ENCODE measurements at places on chromosomes 6 and 20.

DNA sequence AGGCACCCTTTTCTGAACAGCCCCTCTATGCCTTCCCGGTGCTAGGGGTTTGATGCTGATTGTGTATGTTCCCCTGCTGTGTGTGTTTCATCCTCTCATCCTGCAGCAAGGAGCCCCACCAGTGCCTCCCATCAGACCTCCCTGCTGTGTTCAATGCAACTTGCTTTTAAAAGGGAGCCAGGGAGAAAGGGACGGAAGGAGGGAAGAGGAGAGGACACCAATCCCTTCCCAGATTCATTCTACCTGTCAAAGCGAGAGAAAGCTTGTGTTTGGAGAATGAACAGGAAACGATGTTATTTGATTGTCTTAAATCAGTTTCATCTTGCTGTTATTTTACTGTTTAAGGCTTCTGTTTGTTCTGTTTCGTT, 259.2 kb downstream of the ADGB start:
- peaks cover 10% of the 10 kb centered on the region for H3K4me1 ChIP-seq
- no peaks in the 10 kb centered on the region for H3K27me3 ChIP-seq
- H3K4me3 ChIP-seq, result no peak overlapping the region
- DNase-seq, result no peak
- peak overlapping the region; percentile 85 for H3K27ac ChIP-seq

DNA sequence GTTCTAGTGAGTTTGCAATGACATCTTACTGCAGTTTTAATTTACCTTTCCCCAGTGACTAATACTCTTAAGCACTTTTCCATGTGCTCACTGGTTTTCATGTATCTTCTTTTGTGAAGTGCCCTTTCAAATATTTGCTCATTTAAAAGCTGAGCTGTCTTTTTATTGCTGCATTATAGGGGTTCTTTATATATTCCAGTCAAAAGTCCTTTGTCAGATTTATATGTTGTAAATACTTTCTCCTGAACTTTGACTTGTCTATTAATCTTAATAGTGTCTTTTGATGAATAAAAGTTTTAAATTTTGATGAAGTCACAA, 50.2 kb upstream of the ELOVL5 start:
- no peak overlapping the region for H3K4me3 ChIP-seq
- H3K4me1 ChIP-seq, result no peaks in the 10 kb centered on the region
- no peak overlapping the region for H3K27ac ChIP-seq
- H3K27me3 ChIP-seq, result no peaks in the 10 kb centered on the region
- no peaks in the 10 kb centered on the region for H3K36me3 ChIP-seq

DNA sequence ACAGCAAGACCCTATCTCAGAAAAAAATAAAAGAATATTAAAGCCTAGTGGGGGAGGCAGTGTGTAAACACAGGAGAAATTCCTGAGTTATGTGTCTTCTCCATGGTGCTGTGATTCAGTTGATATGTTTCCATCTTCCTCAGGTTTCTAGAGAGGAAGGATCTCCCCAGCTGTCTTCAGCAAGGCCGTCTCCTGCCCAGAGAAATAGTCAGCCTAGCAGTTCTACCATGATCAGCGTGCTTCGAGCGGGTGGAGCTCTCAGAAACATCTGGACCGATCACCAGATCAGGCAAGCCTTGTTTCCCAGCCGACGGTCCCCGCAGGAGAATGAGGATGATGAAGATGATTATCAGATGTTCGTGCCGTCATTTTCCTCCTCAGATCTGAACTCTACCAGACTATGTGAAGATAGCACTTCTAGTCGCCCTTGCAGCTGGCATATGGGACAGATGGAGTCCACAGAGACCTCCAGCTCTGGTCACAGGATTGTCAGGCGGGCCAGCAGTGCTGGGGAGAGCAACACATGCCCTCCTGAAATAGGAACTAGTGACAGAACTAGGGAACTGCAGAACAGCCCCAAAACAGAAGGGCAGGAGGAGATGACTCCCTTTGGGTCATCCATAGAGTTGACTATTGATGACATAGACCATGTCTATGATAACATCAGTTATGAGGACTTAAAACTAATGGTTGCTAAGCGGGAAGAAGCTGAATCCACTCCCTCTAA, 34.9 kb upstream of the MTHFD1L start:
- no peaks in the 10 kb centered on the region for H3K36me3 ChIP-seq
- no peak overlapping the region for H3K4me3 ChIP-seq
- H3K4me1 ChIP-seq, result no peaks in the 10 kb centered on the region
- no peaks in the 10 kb centered on the region for H3K27me3 ChIP-seq
- no peak overlapping the region for H3K27ac ChIP-seq

GRCh38 chr6:4350567-4351519, 215.5 kb upstream of the ECI2 start:
- H3K27me3 ChIP-seq, result no peaks in the 10 kb centered on the region
- H3K27ac ChIP-seq, result peak overlapping the region; percentile 72
- no peaks in the 10 kb centered on the region for H3K36me3 ChIP-seq
- peak; percentile 55 for DNase-seq

DNA sequence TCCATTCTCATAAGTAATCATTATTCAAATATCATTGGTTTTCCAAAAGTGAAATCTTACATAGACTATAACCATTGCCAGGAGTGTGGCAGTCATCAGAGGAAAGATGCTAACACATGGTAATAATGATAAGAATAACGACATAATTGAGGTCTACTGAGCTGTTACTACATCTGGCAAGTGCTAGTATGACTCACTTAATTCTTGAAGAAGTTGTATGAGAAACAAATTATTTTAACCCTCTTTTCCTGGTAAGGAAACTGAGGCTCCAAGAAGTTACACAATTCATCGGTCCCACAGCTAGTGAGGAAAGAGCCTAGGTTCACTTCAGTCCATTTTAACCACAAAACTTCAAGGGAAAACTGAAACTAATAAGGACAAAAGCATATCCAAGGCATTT, 335.6 kb upstream of the BTBD3 start:
- no peaks in the 10 kb centered on the region for H3K27me3 ChIP-seq
- no peaks in the 10 kb centered on the region for H3K4me1 ChIP-seq
- H3K27ac ChIP-seq, result no peak overlapping the region
- peak; percentile 22 for DNase-seq
- H3K4me3 ChIP-seq, result no peak overlapping the region
- H3K36me3 ChIP-seq, result no peaks in the 10 kb centered on the region

DNA sequence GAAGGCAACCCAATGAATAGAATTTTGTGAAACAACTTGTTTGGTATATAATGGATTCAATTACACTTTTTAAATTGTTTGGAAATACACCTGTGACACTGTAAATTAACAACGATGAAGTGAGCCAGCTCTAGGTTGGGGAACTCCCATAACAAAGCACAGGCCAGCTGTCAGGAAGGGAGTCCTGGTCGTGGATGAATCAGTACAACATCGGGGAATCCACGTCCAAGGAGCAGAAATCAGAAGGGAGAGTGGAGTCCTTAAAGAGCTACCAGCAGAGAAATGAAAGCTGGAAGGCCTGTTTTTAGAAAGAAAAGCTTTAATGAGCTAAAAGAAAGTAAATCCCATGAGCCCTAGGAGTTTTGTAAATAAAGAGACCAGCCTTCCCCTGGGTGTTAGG, 223.1 kb upstream of the SLC35B3 start:
- no peak for DNase-seq
- H3K36me3 ChIP-seq, result no peaks in the 10 kb centered on the region
- no peak overlapping the region for H3K4me3 ChIP-seq
- H3K4me1 ChIP-seq, result no peaks in the 10 kb centered on the region
- H3K27me3 ChIP-seq, result no peaks in the 10 kb centered on the region
- H3K27ac ChIP-seq, result no peak overlapping the region

- no peak overlapping the region for H3K27ac ChIP-seq
- H3K36me3 ChIP-seq, result no peaks in the 10 kb centered on the region
- H3K4me1 ChIP-seq, result no peaks in the 10 kb centered on the region
Observed at GRCh38 chr6:40308533-40309306, 278.4 kb downstream of the LRFN2 start.

- no peaks in the 10 kb centered on the region for H3K27me3 ChIP-seq
- no peak overlapping the region for H3K4me3 ChIP-seq
- H3K27ac ChIP-seq, result no peak overlapping the region
- no peak for DNase-seq
Observed at GRCh38 chr6:3094815-3095214, 23.7 kb upstream of the BPHL start.

GRCh38 chr20:10654630-10655029, 19.2 kb downstream of the JAG1 start:
- DNase-seq, result no peak
- peaks cover 5% of the 10 kb centered on the region for H3K36me3 ChIP-seq
- H3K27me3 ChIP-seq, result no peaks in the 10 kb centered on the region
- H3K27ac ChIP-seq, result no peak overlapping the region

GRCh38 chr6:107847844-107848802, 24.0 kb upstream of the SCML4 start:
- H3K4me1 ChIP-seq, result peaks cover 2% of the 10 kb centered on the region
- no peak overlapping the region for H3K27ac ChIP-seq
- H3K36me3 ChIP-seq, result no peaks in the 10 kb centered on the region
- peak; percentile 71 for DNase-seq
- peaks cover 7% of the 10 kb centered on the region for H3K27me3 ChIP-seq

DNA sequence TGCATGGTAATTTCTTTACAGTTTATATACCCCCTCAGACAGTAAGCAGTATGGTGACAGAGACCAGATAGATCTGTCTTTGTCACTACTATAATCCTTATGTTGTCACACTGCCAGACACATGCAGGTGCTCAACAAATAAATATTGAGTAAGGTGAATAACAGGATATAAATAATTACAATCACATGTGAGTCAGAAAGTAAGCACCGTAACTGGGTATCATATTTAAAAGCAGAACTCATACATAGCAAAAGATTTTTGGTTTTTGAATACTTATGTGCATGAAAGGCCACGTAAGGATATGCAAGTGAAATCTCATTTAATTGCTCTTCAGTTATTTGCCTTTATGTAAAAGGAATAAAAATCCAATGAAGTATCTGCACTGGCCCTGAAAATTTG, 17.4 kb downstream of the CNBD2 start:
- H3K36me3 ChIP-seq, result no peaks in the 10 kb centered on the region
- H3K4me3 ChIP-seq, result no peak overlapping the region
- H3K4me1 ChIP-seq, result no peaks in the 10 kb centered on the region
- no peaks in the 10 kb centered on the region for H3K27me3 ChIP-seq

DNA sequence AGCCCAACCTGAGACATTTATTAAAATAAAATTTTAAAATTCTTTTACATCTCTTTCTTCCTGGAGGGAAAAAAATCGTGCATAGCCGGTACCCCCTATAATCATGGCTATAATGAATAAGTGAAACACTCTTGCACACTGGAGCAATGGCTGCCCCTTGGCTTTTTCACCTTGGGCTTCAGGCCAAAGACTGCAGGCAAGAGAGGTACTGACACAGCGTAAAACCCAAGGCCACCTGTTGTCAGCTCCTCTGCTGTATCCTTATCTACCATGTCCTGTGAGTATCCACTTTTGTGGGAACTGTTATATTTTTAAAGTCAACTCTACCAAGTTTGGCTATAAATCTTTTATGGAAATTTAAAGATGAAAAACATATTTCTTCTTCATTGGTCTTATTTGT, 23.0 kb upstream of the LY86 start:
- no peak for DNase-seq
- H3K4me3 ChIP-seq, result no peak overlapping the region
- H3K27me3 ChIP-seq, result no peaks in the 10 kb centered on the region
- H3K4me1 ChIP-seq, result no peaks in the 10 kb centered on the region

DNA sequence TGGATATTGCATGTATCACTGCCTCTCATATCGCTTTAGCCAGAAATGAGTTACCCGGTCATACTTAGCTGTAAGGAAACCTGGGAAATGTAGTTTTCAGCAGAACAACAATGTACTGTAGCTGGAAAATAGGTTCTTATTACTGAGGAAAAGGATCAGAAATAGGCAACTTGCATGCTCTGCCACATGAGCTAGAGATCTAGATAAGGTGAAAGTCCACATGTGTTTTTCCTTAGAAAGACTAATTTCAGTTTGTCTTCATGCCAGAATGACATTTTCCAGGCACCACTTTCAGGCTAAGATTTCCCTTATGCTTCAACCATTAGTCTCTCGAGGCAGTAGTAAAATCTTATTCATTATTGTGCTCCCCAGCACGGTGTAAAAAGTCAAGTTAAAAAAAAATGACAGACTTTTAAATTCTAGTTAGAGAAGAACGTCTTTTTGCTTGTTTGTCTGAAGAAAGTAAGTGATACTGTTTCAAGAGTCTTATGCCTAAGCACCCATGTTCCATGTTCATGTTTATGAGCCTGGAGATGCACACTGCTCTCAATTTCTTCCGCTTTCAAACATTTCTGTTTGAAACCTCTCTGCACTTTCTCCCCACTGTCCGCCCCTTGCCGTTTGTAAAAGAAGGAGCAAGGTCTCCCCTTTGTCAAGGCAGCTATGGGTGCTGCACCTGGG, 67.6 kb downstream of the ZNF831 start:
- H3K4me1 ChIP-seq, result no peaks in the 10 kb centered on the region
- DNase-seq, result no peak
- no peak overlapping the region for H3K27ac ChIP-seq
- H3K36me3 ChIP-seq, result no peaks in the 10 kb centered on the region

DNA sequence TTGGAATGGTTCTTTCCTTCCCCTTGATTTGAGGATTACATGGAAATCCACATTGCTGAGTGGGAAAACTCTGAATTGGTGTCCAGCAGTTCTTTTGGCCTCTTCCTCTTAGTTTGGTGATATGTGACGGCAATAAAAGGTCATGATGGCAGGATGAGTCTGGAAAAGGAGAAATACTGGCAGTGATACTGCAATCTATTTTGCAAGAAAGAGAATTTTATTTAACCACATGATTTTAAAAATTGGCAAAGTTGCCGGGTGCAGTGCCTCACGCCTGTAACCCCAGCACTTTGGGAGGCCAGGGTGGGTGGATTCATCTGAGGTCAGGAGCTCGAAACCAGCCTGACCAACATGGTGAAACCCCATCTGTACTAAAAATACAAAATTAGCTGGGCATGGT, 73.1 kb downstream of the ADTRP start:
- H3K27me3 ChIP-seq, result no peaks in the 10 kb centered on the region
- no peak for DNase-seq
- no peaks in the 10 kb centered on the region for H3K4me1 ChIP-seq
- H3K27ac ChIP-seq, result no peak overlapping the region
- H3K36me3 ChIP-seq, result no peaks in the 10 kb centered on the region

GRCh38 chr20:9942736-9943135, 92.1 kb upstream of the ANKEF1 start:
- H3K27ac ChIP-seq, result no peak overlapping the region
- H3K27me3 ChIP-seq, result no peaks in the 10 kb centered on the region

- peak; percentile 44 for DNase-seq
- H3K4me3 ChIP-seq, result peak overlapping the region; percentile 94
- no peaks in the 10 kb centered on the region for H3K4me1 ChIP-seq
- no peaks in the 10 kb centered on the region for H3K36me3 ChIP-seq
Observed at GRCh38 chr20:14334306-14334930, 3.0 kb downstream of the FLRT3 start.

GRCh38 chr20:49385465-49385864, 97.0 kb downstream of the KCNB1 start:
- peaks cover 2% of the 10 kb centered on the region for H3K27me3 ChIP-seq
- H3K27ac ChIP-seq, result no peak overlapping the region
- no peaks in the 10 kb centered on the region for H3K4me1 ChIP-seq
- H3K4me3 ChIP-seq, result no peak overlapping the region
- peak; percentile 32 for DNase-seq
- H3K36me3 ChIP-seq, result no peaks in the 10 kb centered on the region

Measured in fibroblast of lung (primary cell).